ENCODE measurements at places on chromosomes 2 and 18. TPM values are rescaled to one million over a fixed set of nuclear protein-coding genes. Genes with fewer than 3 reads are reported as not detected.

Gene MARCHF4
- total RNA-seq: 0.12 TPM

Gene PIK3C3
- 35.3 TPM for total RNA-seq

Gene MYO3B
- total RNA-seq: 0.47 TPM

Gene BOLL
- not detected for total RNA-seq

Gene ABCA12
- total RNA-seq: under 0.01 TPM

Gene RAB6C
- not detected for total RNA-seq

Gene IL36A
- not detected for total RNA-seq

Gene GPR45
- total RNA-seq: not detected

Gene CPLX4
- not detected for total RNA-seq

Gene GNAL
- 0.12 TPM for total RNA-seq

Gene ALK
- under 0.01 TPM for total RNA-seq

Gene KCNG2
- total RNA-seq: 0.12 TPM

Gene ATIC
- 17.9 TPM for total RNA-seq

Gene ATOH8
- 59.5 TPM for total RNA-seq

Gene RAD51AP2
- under 0.01 TPM for total RNA-seq

Gene ATL2
- 62.9 TPM for total RNA-seq

Gene ZNF519
- 5.3 TPM for total RNA-seq

Gene CCDC195
- not detected for total RNA-seq

Gene DSG4
- total RNA-seq: not detected

Gene GTF2A1L
- 0.98 TPM for total RNA-seq

Gene TRIM43
- total RNA-seq: not detected

Gene MTIF2
- 27.6 TPM for total RNA-seq

Gene CCDC85A
- total RNA-seq: 2.8 TPM

Gene ZC3H6
- total RNA-seq: 3.4 TPM

Gene CKAP2L
- total RNA-seq: 2.1 TPM

Gene BCL2
- total RNA-seq: 7.3 TPM

Gene POMC
- 0.59 TPM for total RNA-seq

Gene TM4SF20
- total RNA-seq: 0.23 TPM

Gene SRD5A2
- total RNA-seq: not detected

Gene DNAJC5G
- total RNA-seq: not detected

Gene GPR35
- 0.23 TPM for total RNA-seq

Gene PDE11A
- total RNA-seq: not detected

Gene DYSF
- total RNA-seq: 2.5 TPM

Gene TEKT4
- not detected for total RNA-seq

Gene ANKRD62
- not detected for total RNA-seq

Gene C2orf76
- total RNA-seq: 7.6 TPM

Gene LOXL3
- 62.8 TPM for total RNA-seq

Gene SMAD2
- total RNA-seq: 92.5 TPM

Measured in smooth muscle cell of the coronary artery (primary cell).